ENCODE measurements at places on chromosomes 16 and 17.
A peak's percentile ranks its signal among the peaks of the same experiment; 100 is the strongest.

DNA sequence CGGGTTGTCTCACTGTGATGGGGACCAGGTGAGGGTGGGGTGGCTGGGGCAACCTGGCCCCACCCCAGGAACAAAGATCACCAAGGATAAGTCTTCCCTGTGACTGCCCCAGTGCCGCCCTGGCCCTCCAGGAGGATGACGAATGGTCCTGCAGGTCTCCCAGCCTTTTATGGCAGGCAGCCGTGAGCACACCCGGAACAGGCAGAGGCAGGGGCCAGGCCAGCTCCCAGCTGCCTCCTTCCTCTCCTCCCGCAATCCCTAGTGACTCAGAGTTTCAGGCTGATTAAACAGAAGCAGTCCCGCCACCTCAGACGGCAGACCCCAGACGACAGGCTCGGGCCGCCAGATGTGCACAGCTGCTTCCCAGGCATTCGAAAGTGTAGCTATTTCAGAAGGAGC lies 13.3 kb downstream of the JUP start:
- no peak for DNase-seq

DNA sequence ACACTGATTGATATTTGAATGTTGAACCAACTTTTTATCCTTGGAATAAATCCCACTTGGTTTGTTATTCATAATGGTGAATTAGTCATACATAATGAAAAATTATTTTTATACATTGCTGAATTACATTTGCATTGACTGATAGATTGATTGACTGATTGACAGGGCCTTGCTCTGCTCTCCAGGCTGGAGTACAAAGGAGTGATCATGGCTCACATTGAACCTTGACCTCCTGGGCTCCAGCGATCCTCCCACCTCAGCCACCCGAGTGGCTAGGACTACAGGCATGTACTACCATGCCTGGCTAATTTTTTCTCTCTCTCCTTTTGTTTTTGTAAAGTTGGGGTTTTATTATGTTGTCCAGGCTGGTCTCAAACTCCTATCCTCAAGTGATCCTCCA lies 97.8 kb downstream of the ARHGAP44 start:
- DNase-seq: no peak

DNA sequence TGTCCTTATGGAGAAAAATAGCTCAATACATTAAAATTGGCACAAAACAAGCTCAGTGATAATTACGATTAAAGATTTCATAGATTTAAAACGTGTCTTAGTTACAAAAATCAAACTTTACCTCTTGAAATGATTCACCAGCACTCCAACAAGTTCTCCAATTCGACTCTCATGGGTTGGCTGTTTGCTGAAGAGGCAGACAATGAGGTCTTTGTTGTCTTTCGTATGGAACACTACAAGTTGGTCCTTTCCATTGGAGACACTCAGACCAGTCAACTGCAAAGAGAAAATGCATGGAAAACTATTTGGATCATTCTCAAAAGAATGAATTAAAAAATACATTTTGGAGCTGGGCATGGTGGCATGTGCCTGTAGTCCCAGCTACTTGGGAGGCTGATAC lies 118.2 kb downstream of the CDK5R1 start:
- no peak for DNase-seq

DNA sequence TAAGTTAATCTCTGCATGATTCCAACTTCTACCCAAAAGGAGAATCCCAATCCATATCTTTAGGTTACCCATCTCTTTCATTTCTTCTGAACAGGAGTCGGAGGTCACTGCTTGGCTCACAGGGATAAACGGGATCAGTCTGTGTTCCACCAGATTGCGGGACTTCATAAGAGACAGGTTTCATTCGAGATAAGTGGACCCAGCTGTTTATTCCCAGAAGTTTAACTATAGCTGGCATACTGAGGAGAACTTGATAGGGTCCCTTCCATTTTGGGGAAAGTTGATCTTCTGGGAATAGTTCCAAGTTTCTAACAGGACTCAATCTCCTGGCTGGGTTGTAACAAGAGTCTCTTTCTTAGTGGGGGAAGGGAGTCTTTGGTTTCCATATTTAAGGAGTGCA lies 45.4 kb upstream of the ARL4D start:
- no peak for DNase-seq

DNA sequence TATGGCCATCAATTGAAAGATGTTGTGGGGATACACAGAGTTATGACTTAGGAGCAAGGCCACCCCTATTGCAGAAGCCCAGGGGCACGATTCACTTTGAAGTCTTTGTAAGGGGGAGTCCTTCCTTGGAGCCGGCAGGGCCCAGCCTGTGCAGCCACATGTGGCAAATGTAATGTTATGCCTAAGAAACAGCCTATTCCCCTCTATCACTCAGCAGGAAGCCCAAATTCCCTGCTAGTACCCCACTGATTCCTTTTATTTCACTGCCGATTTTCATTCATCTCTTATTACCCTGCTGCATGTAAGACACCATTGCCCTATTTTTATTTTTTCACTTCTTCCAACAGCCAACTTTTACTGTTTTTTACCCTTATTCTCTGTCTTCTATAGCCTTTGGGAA lies 233.2 kb downstream of the PMP22 start:
- DNase-seq: no peak

DNA sequence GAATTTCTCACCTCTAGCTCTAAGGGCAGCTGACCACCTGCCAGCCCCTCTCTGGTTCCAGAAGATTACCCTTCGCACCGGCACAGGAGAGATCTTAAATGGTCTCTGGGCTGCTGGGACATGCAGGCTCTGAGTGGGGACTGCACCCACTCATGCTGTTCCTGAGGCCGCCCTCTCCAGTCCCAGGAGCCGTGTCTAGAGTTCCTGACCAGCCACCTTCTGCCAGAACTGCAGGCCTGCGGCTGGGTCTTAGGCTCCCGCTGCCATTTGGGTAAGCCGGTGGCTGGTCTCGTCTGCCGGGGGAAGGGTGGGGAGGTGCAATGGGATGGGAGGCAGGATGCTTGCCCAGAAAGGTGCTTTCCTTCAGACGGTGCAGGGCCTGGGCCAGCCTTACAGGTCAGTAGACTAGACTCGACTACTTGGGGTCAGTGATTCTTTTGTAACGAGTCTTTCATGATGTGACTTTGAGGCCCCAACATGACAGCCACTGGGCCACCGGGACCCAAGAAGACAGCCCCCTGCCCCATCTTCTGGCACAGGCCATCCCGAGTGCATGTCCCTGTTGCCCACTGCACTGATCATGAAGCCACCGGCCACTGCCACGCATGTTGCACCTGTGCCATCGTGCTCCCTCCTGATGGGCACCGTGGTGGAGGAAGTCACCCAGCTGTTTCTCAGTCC lies 26.4 kb downstream of the B9D1 start:
- DNase-seq: peak; percentile 43

DNA sequence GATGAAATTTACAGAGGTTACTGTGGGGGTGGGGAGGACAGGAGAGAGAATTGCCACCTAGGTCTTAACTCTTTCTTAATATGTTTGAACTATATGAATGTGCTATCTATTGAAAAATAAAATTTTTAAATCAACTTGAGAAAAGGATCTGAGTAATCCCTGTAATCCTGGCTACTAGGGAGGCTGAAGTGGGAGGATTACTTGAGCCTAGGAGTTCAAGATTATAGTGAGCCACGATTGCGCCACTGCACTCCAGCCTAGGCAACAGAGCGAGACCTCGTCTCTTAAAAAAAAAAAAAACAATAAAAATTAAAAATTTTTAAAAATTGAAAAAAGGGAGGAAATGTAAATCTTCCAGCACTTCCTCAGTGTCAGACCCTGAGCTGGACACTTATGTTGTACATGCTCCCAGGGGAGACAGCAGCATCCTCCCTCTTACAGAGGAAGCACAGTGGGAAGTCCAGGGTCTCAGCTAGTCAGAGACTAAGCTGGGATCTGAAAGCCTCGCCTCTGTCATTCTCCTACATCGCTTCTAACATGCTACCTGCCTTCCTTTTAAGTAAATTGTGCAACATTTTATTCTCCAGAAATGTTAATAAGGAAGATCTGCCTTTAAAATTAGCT lies 21.9 kb downstream of the PMM2 start:
- no peak for DNase-seq

DNA sequence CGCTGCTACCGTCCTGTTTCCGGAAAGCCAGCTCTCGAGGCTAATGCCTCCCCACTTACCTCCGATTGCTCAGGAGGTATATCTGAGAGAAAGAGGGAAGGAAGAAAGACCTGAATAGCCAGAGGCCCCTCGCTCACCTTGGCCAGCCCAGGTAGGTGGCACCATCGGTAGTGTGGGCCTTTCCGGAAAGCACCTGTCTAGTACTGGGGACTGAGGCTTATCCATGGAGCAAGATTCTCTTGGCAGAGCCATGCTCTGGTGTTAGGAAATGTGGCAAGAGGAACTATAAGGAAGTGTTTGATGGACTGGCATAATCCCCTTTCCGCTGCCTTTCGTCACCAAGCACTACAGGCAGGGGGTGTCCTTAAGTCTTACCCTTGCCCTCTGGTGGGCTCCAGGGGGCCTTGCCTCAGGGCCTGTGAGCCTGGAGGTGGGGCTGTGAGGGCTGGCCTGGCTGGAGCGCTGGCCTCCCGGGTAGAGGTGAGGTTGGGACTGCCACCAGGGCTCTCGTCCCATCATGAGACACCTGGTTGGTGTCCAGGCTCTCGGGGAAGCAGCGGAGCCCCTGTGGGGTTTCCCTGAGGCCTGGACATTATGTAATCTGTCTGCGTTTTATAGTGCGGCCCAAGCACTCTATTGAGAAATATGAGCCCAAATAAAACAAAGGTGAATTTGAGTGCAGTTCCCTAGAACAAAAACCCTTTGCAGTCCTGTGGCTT lies 2.9 kb downstream of the CMIP start:
- DNase-seq: no peak

GRCh38 chr16:53081032-53081424 lies 26.2 kb downstream of the CHD9 start:
- no peak for DNase-seq

DNA sequence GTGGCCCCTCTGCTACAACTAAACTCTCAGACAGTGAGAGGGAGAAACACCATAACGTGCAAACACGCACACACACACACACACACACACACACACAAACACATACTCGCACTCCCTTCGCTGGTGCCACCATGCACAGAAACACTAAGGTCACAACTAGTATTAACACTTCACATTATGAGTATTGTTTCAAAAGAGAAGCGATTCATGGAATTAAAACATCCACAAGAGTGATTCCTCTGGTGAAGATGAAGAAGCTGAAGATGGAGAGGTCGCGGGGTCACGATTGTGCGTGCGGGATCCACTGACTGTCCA lies 7.1 kb upstream of the GHDC start:
- DNase-seq: no peak

- DNase-seq: no peak
These were observed 23.9 kb downstream of the SLC38A8 start for GRCh38 chr16:84018710-84019109.

GRCh38 chr16:2598133-2598641 lies 60.4 kb downstream of the PDPK1 start:
- DNase-seq: no peak

GRCh38 chr17:491086-492021 lies 138.7 kb upstream of the RPH3AL start:
- DNase-seq: no peak

- DNase-seq: no peak
These were observed 62.2 kb downstream of the UTP18 start for GRCh38 chr17:51322390-51323029.

GRCh38 chr16:86321491-86321890 lies 188.8 kb upstream of the FOXF1 start:
- no peak for DNase-seq

DNA sequence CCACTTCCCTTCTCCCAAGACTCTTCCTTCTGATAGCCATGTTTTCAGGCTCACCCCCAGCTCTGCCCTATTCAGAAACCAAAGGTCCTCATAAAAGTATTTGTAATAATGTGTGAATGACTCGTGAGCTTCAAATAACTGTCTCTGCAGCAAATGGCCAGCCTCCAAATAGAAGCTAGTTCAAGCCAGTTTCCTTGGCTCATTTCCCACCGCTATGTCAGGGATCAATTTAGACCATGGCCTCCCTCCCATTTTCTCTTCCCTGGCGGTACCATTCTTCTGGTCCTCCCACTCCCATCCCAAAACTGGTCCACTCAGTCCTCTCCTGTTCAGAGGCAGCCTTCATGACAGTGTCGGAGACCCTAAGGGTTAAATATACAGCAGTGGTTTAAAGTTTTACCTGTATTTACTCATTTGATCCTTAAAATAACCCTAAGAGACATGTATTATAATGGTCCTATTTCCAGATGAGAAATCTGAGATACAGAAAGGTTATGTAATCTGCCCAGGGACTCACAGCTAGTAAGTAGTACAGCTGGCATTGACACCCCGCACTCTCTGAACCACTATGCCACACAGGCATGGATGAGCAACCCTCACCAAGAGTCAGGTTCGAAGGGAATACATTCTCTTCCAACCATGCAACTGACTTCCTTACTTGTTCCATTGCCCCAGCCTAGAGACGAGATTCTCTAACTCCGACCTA lies 42.9 kb downstream of the GAS7 start:
- no peak for DNase-seq

DNA sequence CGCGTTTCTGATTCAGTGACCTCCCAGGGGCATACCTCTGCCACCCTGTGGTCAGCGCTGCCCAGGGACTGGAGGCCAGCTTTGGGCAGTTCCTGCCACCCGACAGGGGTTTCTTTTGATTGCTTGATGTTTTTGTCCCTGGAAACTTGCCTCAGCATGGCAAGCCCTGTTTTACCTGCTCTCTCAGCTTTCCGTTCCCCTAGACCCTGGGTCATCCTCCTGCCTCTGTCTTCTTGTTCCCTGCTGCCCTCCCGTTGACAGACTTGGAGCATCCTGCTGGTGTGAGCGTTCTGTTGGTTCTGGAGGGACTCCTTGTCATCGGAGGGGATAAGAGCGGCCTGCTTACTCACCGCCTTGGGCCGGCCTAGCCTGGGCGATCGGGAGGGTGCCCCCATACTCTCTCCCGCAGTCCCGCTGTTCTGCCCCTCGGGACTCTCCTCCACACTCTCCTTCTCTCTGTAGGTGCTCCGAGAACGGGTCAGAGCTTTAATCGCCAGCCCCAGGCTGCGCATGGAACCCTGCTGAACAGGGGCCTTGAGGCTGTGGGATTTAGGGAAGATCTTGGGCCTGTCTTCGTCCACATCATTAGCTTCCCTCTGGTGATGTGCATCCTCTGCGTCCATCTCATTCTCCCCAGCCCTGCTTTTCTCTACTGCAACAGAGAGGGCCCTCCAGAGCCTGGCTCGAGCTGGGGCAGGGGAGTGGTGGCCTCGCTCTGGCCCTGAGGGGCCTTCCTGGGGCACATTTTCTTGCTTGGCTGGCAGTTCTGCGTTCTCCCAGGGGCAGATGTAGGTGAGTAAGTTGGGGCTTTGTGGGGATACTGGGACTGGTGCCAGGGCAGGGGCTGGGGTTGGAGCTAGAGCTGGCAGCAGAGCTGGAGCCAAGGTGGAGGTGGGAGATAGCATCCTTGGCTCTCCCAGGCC lies 13.7 kb downstream of the GPR179 start:
- no peak for DNase-seq

GRCh38 chr16:30948667-30949649 lies at the start of gene ORAI3:
Gene ORAI3 (plus strand): TSS chr16:30949068. CDS start chr16:30949290, 222 bp downstream.
- peak; percentile 76 for DNase-seq

DNA sequence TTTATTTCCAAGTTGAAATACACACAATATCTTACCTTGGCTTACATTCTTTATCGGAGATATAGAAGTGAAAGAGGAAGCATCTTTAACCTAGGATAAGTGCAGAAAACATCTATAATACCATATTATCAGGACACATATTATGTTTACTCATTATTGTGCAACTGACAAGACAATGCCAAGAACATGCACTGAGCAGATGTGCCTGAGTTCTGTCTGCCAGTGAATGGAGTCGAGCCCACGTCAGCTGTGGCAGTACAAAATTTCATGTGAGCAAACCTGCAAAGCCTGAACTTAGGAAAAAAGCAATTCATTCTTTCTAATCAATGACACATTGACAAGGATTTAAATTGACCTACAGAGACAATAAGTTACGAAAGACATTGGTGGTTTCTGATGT lies 154.4 kb downstream of the AXIN2 start:
- no peak for DNase-seq
